Glomerular endothelial cell (primary cell): ENCODE measurements at places on chromosomes 7 and 10. TPM values are rescaled to one million over a fixed set of nuclear protein-coding genes. Genes with fewer than 3 reads are reported as not detected.

DNA sequence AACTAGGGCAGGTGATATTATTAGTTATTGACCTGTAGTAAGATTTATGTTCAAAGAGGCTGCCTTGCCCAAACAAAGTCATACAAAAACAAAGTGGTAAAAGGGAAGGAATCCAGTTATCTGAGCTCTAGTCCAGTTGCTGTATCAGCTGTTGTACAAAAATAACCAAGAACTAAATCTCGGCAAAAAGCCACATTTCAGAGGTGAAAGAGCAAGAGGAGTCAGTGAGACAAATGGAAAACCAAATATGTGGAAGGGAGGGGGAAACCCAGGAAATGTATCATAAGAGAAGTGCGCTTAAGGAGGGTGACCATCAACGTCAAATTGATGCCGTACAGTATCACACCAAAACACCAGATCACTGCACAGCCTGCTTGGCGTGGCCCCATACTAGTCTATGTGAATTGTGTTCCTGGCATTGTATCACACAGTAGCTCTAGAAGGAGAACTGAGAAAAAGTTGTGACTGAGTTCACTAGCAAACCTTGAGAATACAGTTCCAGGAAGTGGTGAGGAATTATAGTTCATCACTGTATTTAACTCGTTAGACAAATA, 6.4 kb downstream of the AGBL3 start:
- DNase-seq = no peak

Gene AGAP3
- 70.7 and 99.7 TPM in 2 replicates for total RNA-seq

- DNase-seq = no peak
Measured at GRCh38 chr10:67438605-67439304, 257.2 kb downstream of the CTNNA3 start.

- no peak for DNase-seq
Measured at GRCh38 chr7:55977831-55978230, 13.4 kb downstream of the NIPSNAP2 start.

DNA sequence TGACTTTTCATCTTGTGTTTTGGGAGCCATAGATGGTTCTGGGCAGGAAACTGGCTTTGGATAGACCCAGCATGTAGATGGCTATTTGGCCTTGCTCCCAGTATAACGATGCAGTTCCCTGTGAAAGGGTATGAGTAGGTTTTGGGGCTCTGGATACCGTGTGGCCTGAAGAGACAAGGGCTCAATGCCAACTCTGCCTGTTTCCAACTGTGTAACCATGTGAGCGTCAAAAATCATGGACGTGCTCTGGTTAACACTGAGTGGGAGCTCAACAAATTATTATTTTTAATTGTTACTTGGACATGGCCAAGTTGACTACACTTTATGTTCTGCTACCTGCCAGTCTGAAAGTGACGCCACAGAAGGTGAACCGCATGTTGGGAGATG, 41.8 kb downstream of the EGFR start:
- no peak for DNase-seq

Gene IGFBP1
- not detected in 2 replicates for total RNA-seq

Gene ASZ1
- total RNA-seq = not detected in 2 replicates

DNA sequence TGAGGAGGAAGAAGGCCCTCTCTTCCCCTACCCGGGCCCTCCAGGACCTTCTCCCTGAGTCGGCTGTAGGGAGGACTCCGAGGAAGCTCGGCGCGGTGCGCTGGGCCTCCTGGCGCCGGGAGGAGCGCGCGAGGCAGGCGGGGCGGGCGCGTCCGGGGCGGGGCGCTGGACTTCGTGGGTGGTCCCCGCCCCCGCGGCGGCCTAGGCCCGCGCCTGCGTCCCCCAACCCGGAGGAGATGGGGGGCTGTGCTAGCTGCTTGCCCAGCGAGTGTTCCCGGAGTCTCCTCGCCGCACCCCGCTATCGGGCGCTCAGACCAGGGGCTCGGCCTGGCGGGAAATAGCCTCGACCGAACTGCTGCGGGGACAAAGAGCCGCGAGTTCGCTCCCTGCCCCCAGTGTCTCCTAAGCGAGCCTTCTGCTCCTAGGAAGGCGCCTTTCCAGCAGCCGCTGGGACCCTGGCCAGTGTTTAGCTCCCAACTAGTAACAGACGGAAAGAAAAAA, 19.2 kb upstream of the SMO start:
- no peak for DNase-seq

DNA sequence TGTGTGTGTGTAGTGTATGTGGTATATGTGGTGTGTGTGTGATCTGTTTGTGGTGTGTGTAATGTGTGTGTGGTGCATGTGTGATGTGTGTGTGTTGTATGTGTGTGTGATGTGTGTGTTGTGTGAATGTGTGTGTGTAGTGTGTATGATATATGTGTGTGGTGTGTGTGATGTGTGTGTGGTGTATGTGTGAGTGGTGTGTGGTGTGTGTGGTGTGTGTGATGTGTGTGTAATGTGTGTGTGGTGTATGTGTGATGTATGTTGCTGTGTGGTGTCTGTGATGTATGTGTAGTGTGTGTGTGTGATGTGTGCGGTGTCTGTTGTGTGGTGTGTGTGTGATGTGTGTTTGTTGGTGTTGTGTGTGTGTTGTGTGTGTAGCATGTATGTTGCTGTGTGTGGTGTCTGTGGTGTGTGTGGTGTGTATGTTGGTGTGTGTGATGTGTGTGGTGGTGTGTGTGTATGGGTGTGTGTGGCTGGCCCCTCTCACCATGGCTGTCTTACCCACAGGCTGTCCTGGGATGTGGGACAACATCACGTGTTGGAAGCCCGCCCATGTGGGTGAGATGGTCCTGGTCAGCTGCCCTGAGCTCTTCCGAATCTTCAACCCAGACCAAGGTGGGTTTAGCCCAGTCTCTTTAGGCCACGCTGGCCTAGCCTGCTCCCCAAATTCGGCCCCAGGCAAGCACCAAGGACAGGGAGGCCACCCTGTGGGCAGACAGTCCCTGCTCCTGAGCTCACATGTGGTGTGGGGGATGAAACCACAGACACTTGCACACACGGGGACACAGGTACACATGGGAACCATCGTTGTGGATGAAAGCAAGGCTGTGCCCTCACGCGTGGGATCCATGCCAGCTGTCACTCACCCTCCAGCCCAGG, 25.6 kb downstream of the ADCYAP1R1 start:
- no peak for DNase-seq

GRCh38 chr7:153430931-153431330, 621.3 kb upstream of the DPP6 start:
- DNase-seq = no peak

Gene CALML5
- total RNA-seq = not detected in 2 replicates

DNA sequence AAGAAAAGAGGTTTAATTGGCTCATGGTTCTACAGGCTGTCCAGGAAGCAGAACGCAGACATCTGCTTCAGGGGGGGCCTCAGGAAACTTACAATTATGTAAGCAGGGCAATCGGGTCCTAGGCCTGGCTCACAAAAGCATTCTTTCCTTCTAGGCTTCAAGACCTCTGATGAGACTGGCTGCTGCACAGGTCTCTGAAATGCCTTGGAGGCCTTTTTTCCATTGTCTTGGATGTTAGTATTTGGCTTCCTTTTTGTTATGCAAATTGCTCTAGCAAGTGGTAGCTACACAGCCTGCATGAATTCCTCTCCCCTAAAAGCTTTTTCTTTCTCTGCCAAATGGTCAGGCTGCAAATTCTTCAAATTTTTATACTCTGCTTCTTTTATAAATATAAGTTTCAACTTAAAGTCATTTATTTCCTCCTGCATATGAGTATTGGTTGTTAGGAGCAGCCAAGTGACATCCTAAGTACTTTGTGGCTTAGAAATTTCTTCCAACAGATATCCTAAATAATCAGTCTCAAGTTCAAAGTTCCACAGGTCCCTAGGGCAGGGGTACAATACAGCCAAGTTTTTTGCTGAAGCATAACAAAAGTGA, 83.1 kb upstream of the SEMA3A start:
- DNase-seq = no peak

DNA sequence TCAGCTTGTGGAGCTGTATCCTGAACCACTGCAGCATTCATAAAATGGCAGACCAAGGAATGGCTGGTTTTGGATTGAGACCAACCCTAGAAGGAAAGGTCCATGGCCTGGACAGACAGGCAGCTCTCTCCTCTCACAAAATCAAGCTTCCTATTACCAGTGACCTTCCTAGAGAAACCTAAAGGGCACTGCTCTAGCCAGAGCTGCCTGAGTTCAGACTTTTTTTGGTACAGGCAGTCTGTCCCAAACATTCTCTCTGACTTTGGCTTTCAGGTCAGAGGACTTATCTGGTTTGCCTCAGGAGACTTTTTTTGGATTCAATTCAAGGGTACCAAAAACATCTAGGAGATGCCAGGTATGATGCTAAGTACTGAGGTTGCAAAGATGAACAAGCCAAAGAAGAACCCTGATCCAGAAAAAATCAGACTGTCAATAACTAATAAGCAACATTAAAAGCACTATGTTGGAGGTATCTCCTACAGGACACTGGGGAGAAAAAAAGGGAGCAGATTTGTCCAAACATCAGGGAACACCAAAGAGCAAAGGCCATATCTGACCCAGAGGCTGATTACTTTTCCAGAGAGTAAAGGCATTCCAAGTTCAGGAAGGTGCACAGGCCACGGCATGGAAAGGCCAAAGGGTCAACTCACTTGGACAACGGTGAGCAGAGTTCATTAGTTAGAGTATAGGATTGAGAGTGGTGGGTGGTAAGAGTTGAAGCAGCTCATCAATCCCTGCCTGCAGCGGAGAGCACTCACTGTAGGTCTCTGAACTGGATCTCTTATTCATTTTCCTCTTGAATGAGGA, 169.0 kb downstream of the CPEB3 start:
- DNase-seq = no peak

DNA sequence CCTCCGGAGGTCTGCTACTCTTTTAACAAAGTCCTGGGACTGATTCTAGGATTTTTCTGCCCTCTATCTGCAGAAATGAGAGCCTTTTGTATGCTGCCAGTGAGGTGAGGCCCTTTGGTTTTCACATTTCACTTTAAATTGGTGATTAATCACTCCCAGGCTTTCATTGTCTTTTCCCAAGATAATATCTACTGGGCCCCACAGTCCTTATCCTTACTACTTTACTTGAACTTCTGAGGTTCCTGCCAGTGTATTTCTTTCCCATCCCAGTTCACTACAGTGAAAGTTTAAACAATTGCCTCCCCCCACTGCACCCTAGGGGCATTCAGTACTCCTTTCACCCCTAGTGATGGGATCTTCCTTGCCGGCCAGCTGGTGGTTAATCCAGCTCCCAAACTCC, 127.4 kb upstream of the INHBA start:
- DNase-seq = no peak

GRCh38 chr10:101214446-101215396, 14.5 kb downstream of the LBX1 start:
- DNase-seq = no peak

- DNase-seq = no peak
Measured at GRCh38 chr10:110363572-110364411, 59.1 kb upstream of the SMNDC1 start.

- DNase-seq = no peak
Measured at GRCh38 chr10:44659320-44659719, 251.8 kb upstream of the TMEM72 start.

DNA sequence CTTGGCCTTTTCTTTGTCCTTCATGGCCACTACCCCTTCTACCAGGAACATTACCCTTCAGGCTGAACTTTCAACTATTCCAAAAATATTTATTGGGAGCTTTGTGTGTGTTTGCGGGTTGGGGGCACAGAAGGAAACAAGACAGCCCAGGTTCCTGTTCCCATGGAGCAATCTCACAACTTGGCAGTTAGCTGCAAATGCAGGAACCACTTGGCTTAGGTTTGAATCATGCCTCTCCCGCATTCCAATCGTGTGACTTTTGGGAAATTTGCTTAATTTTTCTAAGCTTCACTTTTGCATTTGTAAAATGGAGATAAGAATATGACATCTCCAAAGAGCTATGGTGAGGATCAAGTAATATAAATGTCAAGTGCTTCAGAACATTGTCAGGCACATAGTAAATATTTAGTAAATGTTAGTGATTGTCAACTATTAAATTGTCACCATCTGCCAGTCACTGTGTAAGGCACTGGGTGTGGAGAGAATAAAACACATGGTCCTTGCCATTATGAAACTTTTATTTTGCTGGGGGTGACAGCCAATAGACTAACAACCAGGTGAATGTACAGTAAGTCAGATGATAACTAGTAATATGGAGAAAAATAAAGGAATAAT, 277.1 kb downstream of the SNX13 start:
- DNase-seq = no peak

Gene ANKRD7
- total RNA-seq = not detected in 2 replicates

DNA sequence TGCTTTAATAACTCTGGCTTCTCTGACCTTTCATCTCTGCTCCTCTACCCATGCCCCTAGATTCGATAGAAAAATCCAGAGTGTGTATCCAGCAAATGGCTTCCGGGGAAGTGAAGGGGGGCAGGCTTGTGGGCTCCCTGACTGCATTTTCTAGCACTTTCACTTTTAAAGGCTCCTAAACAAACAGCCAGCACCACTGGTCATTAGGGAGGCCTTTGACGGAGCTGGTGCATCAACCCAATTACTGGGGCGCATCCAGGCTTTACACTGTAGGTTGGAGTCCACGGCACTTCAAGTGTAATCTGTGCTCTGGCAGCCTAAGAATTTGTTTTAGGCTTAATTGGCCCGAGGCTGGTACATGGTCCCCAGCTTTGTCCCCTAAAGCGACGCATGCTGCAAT, 291.9 kb downstream of the GFRA1 start:
- DNase-seq = no peak
